ENCODE measurements at places on chromosomes 3 and 15. TPM values are rescaled to one million over a fixed set of nuclear protein-coding genes. Genes with fewer than 3 reads are reported as not detected.
A peak's percentile ranks its signal among the peaks of the same experiment; 100 is the strongest.

TIGIT gene
- total RNA-seq, result 7.3 TPM

ABI3BP gene
- total RNA-seq, result not detected

GOLGB1 gene
- 18.2 TPM for total RNA-seq

GCNT3 gene
- total RNA-seq, result not detected

TAGLN3 gene
- 1.2 TPM for total RNA-seq

CLDN16 gene
- not detected for total RNA-seq

SLC24A5 gene
- not detected for total RNA-seq

EIF4A2 gene
- total RNA-seq, result 445 TPM

ENTPD3 gene
- total RNA-seq, result not detected

ISL2 gene
- not detected for total RNA-seq

DNA sequence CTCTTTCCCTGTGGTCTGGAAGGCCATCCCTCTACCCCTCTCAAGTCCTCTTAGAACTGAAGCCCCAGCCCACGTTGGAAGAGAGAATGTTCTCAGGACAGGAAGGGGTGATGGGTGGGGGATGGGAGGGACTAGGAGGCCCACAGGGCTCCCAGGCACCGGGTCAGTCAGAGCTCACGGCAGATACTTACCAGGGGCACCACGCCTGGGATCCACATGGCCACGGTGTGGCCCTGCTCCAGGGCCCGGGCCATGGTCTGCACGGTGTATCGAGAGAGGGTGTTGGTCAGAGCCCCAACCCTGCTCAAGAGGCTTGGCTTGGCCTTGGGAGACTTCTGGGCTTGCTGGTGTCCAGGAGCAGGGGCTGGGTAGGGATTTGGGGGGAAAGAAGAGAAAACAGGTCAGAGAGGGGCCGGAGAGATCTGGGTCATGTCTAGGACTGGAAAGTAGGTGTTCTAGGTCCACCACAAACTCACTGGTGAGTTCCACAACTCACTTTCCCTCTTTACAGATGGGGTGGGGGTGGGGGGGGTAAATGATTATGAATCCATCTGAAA, 9.8 kb downstream of the PLIN1 start:
- no peaks in the 10 kb centered on the region for H3K4me1 ChIP-seq
- peaks cover 12% of the 10 kb centered on the region for H3K27me3 ChIP-seq
- no peak for DNase-seq
- H3K27ac ChIP-seq, result no peak overlapping the region

DNA sequence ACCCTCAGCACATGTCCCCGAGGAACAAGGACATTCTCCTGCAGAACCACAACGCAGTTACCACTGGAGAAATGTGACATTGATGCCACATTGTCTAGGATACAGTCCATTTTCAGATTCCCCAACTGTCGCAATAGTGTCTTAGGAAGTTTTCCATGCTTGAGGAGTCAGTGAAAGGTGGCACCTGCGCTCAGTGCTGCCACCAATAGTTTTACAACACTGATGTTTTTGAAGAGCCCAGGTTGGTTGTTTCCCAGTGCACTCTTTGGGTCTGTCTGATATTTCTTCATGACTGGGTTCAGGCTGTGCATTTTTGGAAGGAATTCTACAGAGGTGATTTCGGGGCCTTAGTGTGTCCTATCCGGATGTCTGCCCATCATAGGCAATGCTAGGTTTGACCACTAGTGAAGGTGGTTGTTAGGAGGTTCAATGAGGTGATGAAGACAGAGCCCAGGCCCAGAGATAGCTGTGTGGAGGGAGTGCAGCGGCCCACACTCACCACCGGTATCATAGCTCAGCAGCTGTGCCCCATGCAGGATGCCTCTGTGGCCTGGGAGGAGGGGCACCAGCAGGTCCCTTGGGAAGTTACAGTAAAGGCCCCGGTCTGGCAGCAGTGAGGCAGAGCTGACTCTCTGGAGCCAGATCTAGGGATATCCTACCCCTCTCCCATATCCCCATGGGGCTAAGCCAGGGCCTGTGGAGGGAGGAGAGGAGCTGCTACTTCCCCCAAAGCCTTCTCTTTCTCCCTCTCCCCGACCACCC, 96.6 kb downstream of the DNAJB8 start:
- no peaks in the 10 kb centered on the region for H3K27me3 ChIP-seq
- peaks cover 5% of the 10 kb centered on the region for H3K4me1 ChIP-seq
- H3K27ac ChIP-seq, result no peak overlapping the region
- no peak overlapping the region for H3K4me3 ChIP-seq
- H3K36me3 ChIP-seq, result peaks cover 8% of the 10 kb centered on the region

GRCh38 chr3:53815067-53815466, 31.2 kb downstream of the CHDH start:
- no peak for DNase-seq
- peaks cover 3% of the 10 kb centered on the region for H3K27me3 ChIP-seq
- peaks cover 2% of the 10 kb centered on the region for H3K4me1 ChIP-seq

GRCh38 chr3:7238565-7239295, 377.8 kb downstream of the GRM7 start:
- no peaks in the 10 kb centered on the region for H3K4me1 ChIP-seq
- no peak for DNase-seq
- H3K27ac ChIP-seq, result no peak overlapping the region
- no peaks in the 10 kb centered on the region for H3K36me3 ChIP-seq
- H3K4me3 ChIP-seq, result no peak overlapping the region
- no peaks in the 10 kb centered on the region for H3K27me3 ChIP-seq

DNA sequence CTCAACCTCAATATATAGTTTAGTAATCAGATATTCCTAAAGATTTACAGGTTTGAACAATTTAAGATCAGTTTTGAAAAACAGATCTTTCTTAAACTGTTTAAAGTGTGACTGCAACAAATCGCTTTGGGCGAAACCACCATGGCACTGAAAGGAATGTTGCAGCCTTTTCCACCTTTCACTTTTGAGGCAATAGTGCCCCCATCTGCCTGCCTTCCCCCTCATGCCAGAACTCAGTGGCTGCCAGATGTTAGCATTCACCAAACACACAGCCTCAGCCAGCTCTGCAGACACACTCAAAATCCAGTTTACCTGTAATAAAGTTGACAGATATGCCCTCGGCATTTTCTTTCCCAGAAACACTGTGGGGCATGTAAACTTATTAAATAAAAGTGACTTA, 3.3 kb downstream of the LYSMD4 start:
- H3K4me3 ChIP-seq, result no peak overlapping the region
- no peaks in the 10 kb centered on the region for H3K27me3 ChIP-seq
- H3K4me1 ChIP-seq, result peaks cover 22% of the 10 kb centered on the region
- no peak overlapping the region for H3K27ac ChIP-seq
- H3K36me3 ChIP-seq, result peaks cover 6% of the 10 kb centered on the region
- peak; percentile 48 for DNase-seq

GRCh38 chr15:98592136-98592535, 56.2 kb upstream of the IGF1R start:
- no peak overlapping the region for H3K4me3 ChIP-seq
- H3K4me1 ChIP-seq, result no peaks in the 10 kb centered on the region

- H3K4me3 ChIP-seq, result peak overlapping the region; percentile 64
- H3K27ac ChIP-seq, result peak overlapping the region; percentile 39
- H3K4me1 ChIP-seq, result peaks cover 29% of the 10 kb centered on the region
- DNase-seq, result peak; percentile 84
- H3K36me3 ChIP-seq, result peaks cover 9% of the 10 kb centered on the region
These were observed 2.6 kb upstream of the APEH start for GRCh38 chr3:49671291-49672288.

- H3K27ac ChIP-seq, result no peak overlapping the region
- peak overlapping the region; percentile 96 for H3K4me3 ChIP-seq
- no peaks in the 10 kb centered on the region for H3K27me3 ChIP-seq
- peaks cover 14% of the 10 kb centered on the region for H3K36me3 ChIP-seq
These were observed 980 bp downstream of the DALRD3 start for GRCh38 chr3:49017229-49017970.

GRCh38 chr15:41629463-41629862, 30.7 kb upstream of the MGA start:
- no peak for DNase-seq
- no peaks in the 10 kb centered on the region for H3K36me3 ChIP-seq
- H3K27me3 ChIP-seq, result no peaks in the 10 kb centered on the region
- H3K27ac ChIP-seq, result no peak overlapping the region
- H3K4me1 ChIP-seq, result peaks cover 5% of the 10 kb centered on the region

GRCh38 chr15:82040862-82041261, 5.0 kb downstream of the MEX3B start:
- H3K4me3 ChIP-seq, result no peak overlapping the region
- peaks cover 7% of the 10 kb centered on the region for H3K4me1 ChIP-seq
- peaks cover 13% of the 10 kb centered on the region for H3K27me3 ChIP-seq
- H3K36me3 ChIP-seq, result no peaks in the 10 kb centered on the region
- H3K27ac ChIP-seq, result no peak overlapping the region

DNA sequence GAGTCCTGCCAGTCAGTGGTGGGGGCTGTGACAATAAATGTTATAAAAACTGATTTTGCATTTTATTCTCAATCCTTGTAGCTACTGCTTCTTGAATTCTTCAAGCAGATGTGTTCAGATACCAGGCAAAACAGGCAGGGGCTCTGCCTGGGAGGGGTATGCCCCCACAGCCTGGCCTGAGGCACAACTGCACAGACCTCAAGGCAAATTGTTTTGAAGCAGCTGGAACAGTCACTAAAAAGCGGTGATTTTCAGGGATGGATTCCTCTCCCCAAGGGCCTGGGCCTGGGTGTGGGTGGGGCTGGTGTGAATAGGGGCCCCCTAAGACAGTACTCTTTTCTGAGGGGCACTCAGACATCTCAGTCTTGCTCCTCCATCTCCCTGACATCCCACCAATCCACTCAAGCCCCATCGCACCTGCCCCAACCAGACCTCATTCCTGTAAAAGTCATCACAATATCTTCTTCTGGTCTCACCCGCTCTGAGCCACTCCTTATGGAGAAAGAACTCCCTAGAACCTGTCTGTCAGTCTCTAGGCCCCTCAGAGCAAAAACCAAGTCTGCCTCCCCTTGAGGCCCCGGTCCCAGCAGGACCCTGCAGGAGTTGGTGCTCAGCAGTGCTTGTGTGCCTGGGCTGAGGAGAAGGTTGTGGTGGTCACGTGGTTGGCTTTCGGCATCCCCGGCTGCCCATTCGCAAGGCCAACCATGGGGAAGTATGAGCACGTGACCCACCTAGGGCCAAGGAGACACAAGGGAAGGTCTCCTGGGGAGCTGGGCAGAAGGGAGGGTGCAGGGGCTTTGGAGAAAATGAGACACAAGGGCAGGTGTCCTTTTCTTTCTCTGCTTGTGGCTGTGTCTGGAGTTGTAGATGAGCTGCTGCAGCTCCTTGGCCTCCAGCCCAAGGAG, 2.9 kb upstream of the PSTPIP1 start:
- H3K27me3 ChIP-seq, result no peaks in the 10 kb centered on the region
- DNase-seq, result no peak
- no peak overlapping the region for H3K27ac ChIP-seq
- no peak overlapping the region for H3K4me3 ChIP-seq

DNA sequence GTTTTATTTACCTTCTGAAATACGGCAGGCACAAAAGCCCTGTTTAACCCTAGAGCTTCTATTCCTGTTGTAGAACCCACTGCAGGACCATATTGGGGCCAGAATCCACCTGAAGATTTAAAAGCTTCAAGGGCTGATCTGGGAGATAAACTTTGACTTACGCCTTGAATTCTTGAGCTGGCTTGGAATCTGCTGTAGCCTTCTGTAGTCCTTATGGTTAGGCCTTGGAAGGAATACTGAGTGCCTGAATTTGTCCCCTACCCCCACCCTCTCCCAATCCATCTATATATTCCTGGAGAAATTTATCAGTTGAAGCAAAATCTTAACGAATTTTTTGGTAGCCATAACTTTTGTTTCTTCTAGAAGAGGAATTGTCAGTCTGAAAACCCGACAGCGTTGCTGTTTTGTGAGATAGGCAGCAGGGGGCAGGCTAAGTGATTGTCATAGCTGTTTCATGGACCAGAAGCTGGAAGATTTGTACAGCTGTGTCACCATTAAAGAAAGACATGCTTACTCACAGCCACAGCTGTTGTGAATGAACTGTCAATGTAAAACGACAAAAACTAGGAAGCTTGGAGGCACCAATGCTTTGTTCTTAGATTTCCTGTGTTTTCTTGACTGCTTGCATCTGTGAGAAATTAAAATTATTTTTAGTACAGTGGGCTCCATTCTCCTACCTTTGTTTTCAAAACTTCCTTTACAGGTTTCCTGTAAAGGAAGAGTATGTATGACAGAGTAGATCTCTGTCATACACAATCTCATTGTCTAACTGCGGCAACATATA, 12.8 kb downstream of the LXN start:
- peaks cover 6% of the 10 kb centered on the region for H3K4me1 ChIP-seq
- peaks cover 19% of the 10 kb centered on the region for H3K36me3 ChIP-seq
- no peak overlapping the region for H3K4me3 ChIP-seq
- no peaks in the 10 kb centered on the region for H3K27me3 ChIP-seq

DNA sequence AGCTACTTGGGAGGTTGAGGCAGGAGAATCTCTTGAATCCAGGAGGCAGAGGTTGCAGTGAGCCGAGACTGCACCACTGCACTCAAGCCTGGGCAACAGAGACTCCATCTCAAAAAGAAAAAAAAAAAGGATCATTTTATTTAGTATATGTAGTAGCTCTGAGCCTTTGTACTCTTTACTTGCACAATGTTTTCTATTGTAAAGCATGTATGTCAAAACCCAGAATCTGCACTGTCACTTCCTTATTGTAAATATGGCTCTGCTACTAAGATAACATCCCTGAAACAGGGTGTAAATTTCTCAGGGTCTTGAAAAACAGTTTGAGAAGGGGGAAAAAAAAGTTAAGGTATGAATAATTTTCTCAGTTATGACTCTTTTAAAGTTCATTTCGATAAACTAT, 35.1 kb downstream of the SLMAP start:
- no peaks in the 10 kb centered on the region for H3K27me3 ChIP-seq
- H3K4me3 ChIP-seq, result no peak overlapping the region
- DNase-seq, result no peak
- H3K4me1 ChIP-seq, result peaks cover 31% of the 10 kb centered on the region
- no peak overlapping the region for H3K27ac ChIP-seq

GRCh38 chr3:135325096-135325495, 530.0 kb downstream of the EPHB1 start:
- H3K27ac ChIP-seq, result no peak overlapping the region
- no peak overlapping the region for H3K4me3 ChIP-seq
- no peaks in the 10 kb centered on the region for H3K27me3 ChIP-seq
- H3K4me1 ChIP-seq, result no peaks in the 10 kb centered on the region

DNA sequence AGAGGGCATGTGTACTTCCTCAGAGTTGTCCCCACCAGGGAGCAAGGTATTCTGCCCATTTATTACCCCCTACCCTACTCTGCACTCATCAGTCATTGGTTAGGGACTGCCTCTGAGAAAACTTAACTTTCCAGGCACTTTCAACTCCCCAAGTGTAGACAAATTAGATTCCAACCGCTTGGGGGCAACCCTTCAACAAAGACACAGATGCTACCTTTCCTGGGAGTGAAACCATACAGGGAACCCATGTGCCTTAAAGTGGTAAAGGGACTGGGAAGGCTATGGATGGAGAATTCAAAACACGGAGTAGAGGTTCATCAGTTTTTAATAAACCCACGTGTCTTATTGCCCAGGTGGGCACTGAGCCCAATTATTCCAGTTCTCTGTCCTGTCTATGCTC, 19.4 kb upstream of the UBE2E2 start:
- peak; percentile 12 for DNase-seq
- H3K4me3 ChIP-seq, result no peak overlapping the region
- no peak overlapping the region for H3K27ac ChIP-seq
- peaks cover 2% of the 10 kb centered on the region for H3K27me3 ChIP-seq
- no peaks in the 10 kb centered on the region for H3K4me1 ChIP-seq
- H3K36me3 ChIP-seq, result no peaks in the 10 kb centered on the region

- H3K27ac ChIP-seq, result no peak overlapping the region
- no peak for DNase-seq
- no peaks in the 10 kb centered on the region for H3K4me1 ChIP-seq
- no peaks in the 10 kb centered on the region for H3K36me3 ChIP-seq
- no peak overlapping the region for H3K4me3 ChIP-seq
- no peaks in the 10 kb centered on the region for H3K27me3 ChIP-seq
These were observed 521.2 kb downstream of the ZIC1 start for GRCh38 chr3:147930232-147930807.

- no peaks in the 10 kb centered on the region for H3K27me3 ChIP-seq
- no peak overlapping the region for H3K27ac ChIP-seq
- DNase-seq, result no peak
- no peaks in the 10 kb centered on the region for H3K36me3 ChIP-seq
- H3K4me3 ChIP-seq, result no peak overlapping the region
These were observed 441.9 kb downstream of the ZIC1 start for GRCh38 chr3:147851062-147851461.

Measured in activated naive CD4-positive, alpha-beta T cell treated with anti-CD3 and anti-CD28 coated beads for 36 hours (primary cell).